Urinary bladder (tissue), 4 donors: ENCODE measurements at places on chromosomes 16 and 17.

- DNase-seq: no peak
Observed at GRCh38 chr16:29719063-29719462, 26.7 kb downstream of the C16orf54 start.

- no peak for DNase-seq
Observed at GRCh38 chr17:42389899-42390298, 1.7 kb upstream of the STAT3 start.

DNA sequence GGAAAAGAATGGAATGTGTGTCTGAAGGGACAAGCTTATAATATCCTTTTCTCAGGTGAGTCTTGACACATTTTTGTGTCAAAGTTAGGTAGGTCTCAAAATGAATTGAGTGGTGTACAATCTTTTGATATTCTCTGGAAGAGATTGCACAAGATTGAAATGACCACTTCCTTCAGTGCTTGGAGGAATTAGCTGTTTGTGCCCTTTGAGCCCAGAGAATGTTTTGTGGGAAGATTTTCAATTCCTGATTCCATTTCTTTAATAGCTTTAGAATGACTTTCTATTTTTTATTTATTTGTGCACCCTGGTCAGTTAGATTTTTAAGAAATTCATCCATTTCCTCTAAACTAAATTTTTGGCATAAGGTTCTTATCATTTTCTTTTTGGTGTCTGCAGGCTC is 1.6 kb upstream of the CCL13 start:
- no peak for DNase-seq

GRCh38 chr16:54405478-54405877 is 118.9 kb upstream of the IRX3 start:
- no peak for DNase-seq

- no peak for DNase-seq
Observed at GRCh38 chr17:1055751-1056645, 59.1 kb downstream of the TIMM22 start.

GRCh38 chr16:67084345-67085028 is 25.3 kb upstream of the PHAF1 start:
- no peak for DNase-seq

DNA sequence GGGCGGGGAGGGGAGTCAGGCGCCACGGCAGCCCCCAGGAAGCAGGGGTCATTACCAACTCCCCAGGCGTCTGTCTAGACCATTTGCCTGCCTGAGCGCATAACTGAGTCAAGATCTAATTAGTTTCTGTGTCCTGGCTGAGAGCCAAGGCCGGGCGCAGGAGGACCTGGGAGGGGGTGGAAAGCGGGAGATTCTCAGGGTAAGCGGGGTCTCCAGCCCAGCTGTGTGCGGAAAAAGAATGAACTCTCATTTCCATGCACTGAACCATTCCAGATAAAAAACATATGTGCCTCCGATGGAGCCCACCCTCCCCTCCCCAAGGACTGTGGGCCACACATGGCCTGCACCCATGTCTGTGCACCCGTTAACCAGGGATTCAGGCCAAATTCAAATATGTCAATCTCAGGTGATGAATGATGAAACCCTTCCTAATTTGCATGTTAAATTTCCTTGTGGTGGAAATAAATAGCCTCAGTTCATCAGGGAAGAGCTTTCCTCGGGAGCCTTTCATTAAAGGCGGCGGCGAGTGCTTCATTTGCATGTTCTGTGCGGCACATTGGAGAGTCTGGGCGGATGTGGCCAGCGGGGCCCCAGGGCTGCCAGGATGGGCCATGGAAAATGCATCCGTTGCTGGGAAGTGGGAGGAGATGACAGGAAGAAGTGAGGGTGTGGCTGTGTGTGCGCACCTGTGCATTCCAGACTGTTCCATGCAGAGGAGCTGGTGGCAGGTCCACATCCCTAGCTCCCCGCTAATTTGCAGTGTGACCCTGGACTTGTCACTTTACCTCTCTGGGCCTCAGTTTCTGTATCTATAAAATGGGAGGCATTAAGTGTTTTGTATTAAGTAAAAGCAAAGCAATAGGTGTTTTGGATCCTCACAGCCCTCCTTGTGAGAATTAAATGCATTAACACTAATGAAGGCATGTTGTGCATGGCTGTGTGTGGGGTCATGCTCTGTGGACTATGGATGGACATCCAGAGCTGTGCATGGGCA is 151.1 kb downstream of the SDK2 start:
- DNase-seq: peak; percentile 49

DNA sequence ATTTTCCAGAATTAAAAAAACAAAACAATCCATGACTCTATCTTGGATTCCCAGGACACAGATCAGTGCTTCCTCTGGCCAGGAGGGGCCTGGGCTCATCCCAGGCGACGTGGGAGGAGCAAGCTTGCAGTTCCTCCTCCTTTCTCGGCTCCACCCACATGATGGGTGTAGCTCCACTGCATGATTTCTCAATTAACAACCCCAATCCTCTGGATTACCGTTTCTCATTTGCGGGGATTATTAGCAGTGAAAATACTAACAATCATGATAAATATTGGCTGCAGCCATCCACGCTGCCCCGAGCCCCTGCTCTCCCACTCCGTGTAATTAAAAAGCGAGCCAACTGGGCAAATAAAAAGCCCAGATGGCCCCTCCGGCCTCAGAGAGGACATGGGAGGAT is 46.4 kb upstream of the SDK2 start:
- no peak for DNase-seq

DNA sequence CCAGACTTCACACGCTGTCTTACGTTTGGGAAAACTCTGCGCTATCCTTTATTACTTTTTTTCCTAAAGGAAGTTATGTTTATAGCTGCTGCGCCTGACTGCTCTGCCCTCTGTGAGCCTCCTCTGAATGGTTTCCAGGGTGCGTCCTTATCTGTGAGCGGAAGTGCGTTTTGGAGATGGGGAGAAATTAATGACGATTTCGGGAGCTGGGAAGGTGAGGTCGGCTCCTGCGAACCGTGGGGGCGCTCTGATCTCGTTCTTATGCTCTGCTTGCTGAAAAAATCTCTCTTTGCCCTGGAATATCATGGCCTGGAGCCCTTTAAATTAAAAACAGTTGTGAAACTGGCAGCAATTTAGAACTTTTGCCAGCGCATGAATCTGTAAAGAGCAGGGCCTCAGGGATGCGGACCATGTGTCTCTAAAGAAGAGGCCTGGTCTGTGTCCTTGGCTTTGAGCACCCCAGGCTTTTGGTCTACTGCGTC is 135.7 kb upstream of the ZFHX3 start:
- DNase-seq: no peak

- no peak for DNase-seq
Observed at GRCh38 chr16:5670198-5670597, 572.6 kb upstream of the EEF2KMT start.

GRCh38 chr17:60223456-60223855 is 73.7 kb downstream of the CA4 start:
- no peak for DNase-seq

DNA sequence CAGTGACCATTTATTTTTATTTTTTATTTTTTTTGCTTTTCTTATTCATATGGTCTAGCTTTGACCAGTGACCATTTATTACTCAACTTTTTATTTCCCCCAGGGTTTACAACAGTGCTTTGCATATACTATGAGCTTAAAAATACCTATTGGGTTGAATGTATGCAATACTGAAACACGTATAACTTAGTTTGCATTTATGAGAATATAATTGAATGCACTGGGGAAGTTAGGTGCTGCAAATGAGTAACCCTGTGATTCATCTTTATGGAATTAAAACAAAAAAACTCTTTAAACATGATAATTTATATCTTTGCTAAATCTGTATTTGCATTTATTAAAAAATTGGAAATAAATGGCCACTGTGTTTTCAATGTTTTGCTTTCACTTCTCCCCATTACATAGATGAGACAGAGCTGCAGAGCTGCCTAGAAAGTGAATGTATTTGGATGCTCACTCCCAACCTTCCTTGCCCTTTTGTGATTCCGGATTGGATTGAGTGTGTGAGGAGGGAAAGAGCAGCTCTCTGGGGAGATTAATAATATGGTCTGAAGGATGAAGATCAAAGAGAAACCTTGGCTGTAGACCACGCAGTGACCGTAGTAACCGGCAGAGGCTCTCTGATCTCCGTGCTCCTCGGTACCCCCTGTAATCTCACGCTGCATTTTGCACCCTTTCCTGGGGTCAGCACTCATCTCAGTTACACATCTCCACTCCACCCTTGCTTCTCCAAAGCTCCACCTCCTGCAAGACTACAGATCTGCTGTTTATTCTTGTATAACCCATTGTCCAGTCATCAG is 14.3 kb downstream of the TMEM100 start:
- DNase-seq: no peak

DNA sequence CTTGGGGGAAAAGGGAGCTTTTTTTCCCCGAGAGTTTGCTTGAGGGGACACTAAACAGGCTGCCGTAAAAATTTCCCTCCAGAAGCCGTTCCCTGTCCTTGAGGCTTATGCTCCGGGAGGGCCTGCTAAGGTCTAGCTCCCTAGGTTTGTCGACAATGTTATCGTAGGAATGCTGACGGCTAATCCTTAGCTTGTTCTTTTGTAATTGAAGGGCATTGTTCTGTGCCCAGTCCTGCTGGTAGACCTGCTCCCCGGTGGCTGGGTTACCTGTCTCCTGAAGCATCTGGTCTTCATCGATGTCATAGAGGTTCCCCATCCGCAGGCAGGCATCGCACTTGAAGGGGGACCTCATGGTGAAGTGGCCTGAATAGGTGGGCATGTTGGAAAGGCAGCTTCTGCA is 418.7 kb downstream of the GRIN2A start:
- DNase-seq: no peak

GRCh38 chr17:81509972-81510784 is 2.4 kb downstream of the ACTG1 start:
- no peak for DNase-seq

DNA sequence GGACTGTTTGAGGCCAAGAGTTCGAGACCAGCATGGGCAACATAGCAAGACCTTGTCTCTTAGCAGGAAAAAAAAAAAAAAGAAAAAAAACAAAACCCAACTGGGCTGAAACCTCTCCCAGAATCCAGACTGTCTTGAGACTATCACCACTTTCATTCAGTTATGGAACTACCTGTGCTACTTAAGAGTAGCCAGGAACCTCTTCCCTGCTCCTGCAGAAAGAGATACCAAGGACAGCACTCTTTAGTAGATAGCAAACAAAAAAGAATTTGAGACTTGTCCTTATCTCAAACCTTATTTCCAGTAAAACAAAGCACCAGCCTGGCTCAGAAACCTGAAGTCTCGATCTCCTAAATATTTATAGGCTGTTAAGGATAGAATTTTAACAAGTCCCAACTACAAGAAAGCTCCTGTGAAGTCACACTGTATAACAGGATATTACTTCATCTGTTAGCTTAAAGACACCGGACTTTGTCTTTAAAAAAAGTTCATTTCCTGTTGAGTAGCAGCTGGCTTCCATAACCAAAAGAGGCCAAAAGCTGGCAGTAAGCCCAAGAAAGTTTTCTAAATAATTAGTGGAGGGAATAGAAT is 5.1 kb downstream of the CDR2 start:
- peak; percentile 36 for DNase-seq

- DNase-seq: no peak
Observed at GRCh38 chr16:73339821-73340220, 291.9 kb upstream of the ZFHX3 start.

GRCh38 chr17:49436174-49436573 is 21.5 kb upstream of the PHB1 start:
- DNase-seq: no peak

- DNase-seq: no peak
Observed at GRCh38 chr17:38541281-38541680, 64.5 kb downstream of the SRCIN1 start.

GRCh38 chr16:84723906-84724305 is 24.1 kb downstream of the USP10 start:
- no peak for DNase-seq

DNA sequence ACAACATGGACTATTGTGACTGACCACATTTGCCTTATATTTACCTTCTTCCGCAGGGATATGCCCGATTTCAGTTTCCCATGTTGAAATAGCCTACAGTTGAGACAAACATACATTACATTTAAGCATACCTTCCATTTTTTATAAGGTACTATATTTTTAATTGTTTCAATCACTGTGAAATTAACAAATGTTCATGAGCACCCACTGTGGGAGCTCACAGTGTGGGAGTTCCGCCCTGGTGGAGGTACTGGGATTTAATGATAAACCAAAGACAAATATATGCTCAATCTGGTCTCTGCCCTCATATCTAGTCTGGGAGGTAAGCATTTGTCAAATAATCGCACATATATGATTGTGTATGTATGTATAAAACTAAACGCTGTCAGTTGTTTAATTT is 15.8 kb upstream of the TOX3 start:
- DNase-seq: no peak

GRCh38 chr17:46764709-46765401 is 53.6 kb downstream of the WNT3 start:
- no peak for DNase-seq

DNA sequence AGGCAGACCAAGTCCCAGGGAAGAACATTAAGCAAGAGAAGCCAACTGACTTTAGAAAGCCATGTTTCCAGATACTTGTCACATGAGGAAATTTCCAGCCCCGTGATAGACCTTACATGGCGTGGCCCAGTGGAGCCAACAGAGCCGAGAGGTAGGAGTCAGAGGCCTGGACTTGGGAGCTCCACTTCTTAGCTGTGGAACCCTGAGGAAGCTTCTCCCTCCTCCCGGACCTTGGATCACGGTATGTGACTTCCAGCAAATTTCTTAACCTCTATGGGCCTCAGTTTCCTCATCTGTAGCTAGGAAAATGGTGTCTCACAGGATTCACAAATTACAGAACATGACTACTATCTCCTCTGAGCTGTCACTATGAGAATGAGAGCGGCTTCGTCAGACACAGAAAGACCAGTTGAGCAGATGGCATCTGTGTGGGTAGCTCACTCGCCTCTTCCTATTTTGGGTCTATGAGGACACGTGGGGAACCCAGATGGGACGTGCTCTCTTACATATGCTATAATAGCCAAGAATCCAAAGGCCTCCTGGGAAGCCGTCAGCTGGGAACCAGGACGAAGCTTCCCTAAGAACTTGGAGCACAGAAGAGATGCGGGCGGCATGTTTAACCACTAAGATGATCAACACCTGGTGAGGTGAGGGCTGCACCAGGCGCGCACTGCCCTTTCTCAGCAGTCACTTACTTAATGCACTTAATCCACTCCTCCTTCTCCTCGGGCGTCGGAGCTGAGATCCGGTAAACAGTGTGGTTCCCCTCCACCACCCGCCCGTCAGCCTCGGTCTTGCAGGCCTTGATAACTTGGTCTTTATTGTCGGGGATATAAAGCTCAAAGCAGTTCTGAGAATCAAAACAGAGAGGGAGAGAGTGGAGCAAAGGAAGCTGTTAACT is 102.3 kb downstream of the CYTH1 start:
- no peak for DNase-seq

- no peak for DNase-seq
Observed at GRCh38 chr17:21304091-21304490, 19.6 kb downstream of the MAP2K3 start.

- no peak for DNase-seq
Observed at GRCh38 chr17:40553694-40554534, 11.4 kb downstream of the CCR7 start.

- no peak for DNase-seq
Observed at GRCh38 chr17:80774643-80775281, 216.9 kb upstream of the CHMP6 start.

- DNase-seq: no peak
Observed at GRCh38 chr17:74274709-74275340, 791 bp downstream of the DNAI2 start.
